Jurkat, Clone E6-1 (cell line): ENCODE measurements at places on chromosomes 2 and 18.

- DNase-seq: no peak
These were observed 47.1 kb downstream of the PRKCE start for GRCh38 chr2:45698554-45698953.

GRCh38 chr18:12657684-12658425 is at the start of gene SPIRE1:
SPIRE1 (minus strand) TSS chr18:12658107; CDS start chr18:12657866, 241 bp downstream.
- DNase-seq: no peak

DNA sequence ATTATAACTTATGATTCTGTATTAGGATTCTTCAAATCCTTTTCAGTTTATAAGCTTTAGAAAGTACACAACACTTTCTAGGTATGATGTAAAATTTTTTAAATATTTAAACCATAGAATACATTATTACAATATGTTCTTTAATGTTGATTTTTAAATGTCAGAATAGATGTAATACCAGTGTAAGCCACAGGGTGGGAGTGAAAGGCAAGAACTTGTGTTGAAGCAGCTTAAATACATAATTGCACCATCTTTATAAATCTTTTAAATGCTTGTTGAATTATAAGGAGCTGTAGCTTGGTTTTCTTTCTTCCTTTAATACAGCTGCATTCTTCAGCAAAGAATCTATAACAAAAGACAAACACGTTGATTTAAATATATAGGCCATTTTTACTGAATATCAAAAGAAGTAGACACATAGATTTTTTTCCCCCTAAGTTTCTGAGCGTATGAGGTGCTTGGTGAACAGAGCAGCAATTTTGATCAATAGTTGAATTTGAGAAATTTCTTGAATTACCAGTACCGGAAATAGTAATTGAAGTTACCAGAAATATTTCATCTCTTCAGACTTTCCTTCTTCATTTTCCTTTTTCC is 63.0 kb downstream of the TANK start:
- peak; percentile 59 for DNase-seq

GRCh38 chr2:11054783-11055678 is 100.2 kb upstream of the SLC66A3 start:
- DNase-seq: no peak

DNA sequence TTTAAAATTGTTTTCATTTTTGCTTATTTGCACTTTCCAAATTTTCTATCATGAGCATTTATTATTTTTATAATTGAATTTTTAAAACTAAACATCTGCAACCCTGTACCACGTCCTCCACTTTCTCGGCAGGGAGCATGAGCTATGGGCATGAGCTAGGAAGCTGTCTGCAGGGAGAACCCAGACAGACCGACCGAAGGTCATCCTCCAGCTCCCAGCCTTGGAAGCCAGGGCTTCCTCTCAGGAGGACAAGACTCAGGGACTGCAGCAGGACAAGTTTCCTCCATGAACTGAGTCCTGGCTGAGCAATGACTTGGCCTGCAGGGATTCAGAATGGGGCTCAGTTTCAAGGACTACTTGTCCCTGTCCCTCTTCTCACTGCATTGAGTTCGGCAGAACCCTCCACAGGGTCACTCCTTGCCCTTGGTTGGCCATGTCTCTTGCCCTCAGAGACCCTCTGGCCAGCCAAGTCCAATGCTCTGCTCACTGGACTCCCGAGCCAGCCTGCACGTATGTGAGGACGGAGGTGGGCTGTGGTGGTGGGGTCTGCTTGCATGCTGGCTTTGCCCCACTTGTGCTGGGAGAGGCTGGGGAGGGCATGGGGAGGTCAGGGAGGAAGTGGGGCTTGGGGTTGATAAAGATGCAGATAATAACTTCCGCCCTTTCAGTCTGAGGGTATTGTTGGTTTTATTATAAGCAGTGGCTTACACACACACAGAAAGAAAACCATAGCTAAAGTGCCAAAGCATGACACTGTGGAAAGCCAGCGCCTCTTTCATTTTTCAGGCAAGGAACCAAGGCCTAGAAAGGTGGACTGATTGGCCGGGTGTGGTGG is 6.6 kb downstream of the NMUR1 start:
- peak; percentile 75 for DNase-seq

DNA sequence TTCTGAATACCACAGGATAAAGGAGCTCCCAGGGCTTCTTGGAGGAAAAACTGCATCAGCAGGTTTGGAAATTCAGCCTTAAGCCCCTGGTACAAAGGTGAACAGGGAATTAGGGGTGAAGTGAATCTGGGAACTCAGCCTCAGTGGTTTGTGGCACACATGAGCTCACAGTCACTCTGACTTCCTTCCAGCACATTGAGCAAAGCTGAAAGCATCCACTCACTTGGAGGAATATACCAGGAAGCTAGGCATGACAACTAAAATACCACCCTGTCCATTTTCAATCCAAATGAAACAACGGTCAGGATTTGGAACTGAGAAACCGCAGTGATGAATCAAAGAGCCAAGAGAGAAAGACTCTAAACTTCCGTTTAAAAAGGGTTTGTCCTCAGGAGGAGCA is 216.1 kb downstream of the ICOS start:
- DNase-seq: no peak

GRCh38 chr2:237471438-237472186 is 15.4 kb upstream of the MLPH start:
- DNase-seq: no peak

- no peak for DNase-seq
These were observed 6.6 kb downstream of the RMP24 start for GRCh38 chr18:35979112-35979511.
